ENCODE measurements at places on chromosomes 5 and 9.

DNA sequence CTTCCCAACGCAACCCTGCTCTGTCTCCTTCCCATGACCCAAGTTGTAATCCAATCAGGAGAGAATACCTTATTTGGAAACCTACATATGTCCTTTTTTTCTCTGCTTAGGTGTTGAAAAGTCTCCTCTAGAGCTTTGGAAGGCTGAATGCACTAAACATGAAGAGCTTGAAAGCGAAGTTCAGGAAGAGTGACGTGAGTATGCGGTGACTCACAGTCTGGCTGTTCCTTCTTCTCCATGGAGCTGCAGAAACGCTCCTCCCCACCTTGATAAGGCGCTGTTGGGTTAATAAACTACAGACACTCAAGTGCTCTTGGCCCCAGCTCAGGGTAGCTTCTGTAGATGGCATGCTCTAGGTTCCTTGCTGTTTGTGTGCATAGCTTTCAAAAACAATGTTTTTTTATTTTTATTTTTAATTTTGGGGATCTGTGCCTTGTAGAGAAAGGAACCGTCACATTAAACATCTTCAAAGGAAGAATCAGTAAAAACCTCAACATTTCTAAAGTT is 30.7 kb downstream of the RAI14 start:
- DNase-seq: no peak

GRCh38 chr5:13412040-13412595 is 532.4 kb downstream of the DNAH5 start:
- no peak for DNase-seq

DNA sequence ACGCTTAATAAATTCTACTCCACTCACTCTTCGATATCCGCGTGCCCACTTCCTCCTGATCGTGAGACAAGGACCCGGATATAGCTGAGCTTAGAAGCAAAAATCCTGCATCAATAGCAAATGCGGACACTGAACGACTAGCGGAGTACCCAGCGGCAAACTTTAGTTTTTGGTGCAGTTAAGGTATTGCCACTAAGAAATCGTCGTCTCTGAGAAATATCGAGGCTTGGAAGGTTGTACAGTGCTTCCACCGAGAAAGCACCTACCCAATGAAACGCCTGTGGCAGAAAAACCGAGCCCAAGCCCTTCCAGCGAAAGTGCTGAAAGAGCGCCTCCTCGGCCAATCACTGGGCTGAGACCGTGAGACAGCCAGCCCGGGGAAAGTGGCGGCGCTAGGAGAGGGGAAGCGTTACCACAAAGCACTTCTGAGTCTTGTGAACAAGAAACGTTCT is 32.2 kb downstream of the ANXA2R start:
- peak; percentile 48 for DNase-seq

GRCh38 chr5:113273948-113274347 is 160.8 kb downstream of the TSSK1B start:
- no peak for DNase-seq

- no peak for DNase-seq
Measured at GRCh38 chr5:80781356-80781755, 126.6 kb upstream of the DHFR start.

DNA sequence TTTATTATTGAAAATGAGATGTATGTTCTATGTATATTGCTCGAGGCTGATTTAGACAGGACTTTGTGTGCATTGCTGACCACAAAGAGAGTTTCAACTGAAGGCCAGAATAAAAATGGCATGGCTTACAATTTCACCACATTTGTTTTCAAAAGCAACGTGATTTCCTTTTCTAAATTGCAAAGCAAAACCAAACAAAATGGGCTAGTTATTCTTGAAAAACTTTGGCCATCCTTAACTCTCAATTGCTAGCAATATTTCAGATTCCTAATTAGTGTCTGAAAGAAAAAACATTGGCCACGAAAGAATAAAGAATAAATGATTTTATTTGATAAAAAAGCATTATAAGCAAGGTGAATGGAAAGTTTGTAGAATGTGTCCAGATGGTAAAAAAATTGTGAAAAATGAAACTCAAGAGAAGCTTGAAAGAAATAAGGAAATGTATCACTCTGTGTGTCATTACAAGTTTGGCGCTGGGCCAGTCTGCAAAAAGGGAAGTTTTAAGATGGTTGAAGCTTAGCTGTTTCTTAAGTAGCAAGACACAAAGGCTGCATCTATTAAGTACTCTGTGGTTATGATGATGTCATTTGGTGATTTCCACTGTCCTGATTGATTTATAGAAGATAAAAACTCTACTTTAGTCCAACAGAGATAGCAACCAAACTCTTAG is 89.2 kb upstream of the PRLR start:
- DNase-seq: no peak

- DNase-seq: no peak
Measured at GRCh38 chr5:93407454-93407853, 173.6 kb downstream of the NR2F1-AS1 start.

DNA sequence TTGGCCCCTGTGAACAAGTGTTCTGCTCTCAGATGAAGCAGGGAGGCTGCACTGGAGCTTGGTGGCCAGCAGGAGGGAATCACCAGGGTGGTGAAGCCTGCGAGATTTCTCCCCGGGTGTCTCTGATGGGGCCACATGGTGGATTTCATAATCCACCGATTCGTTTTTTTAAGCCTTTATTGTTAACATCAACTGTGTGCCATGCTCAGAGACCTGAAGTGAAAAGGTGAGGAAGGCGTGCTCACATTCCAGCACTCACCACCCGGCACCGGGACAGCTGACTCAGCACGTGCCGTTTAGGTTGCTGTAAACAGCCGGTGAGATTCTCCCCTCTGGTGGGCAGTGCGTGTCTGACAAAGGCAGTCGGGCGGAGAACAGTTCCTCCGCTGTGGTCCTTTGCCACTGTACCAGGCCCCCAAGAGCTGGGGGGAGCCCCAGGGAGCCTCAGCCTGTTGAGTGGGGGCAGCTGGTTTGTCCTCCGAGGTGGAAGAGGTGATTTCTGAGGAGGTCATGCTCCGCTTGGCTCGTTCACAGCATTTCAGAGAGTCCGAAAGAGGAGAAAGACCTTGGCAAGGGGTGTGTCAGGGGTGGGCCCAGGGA is 12.7 kb upstream of the AHRR start:
- DNase-seq: no peak

DNA sequence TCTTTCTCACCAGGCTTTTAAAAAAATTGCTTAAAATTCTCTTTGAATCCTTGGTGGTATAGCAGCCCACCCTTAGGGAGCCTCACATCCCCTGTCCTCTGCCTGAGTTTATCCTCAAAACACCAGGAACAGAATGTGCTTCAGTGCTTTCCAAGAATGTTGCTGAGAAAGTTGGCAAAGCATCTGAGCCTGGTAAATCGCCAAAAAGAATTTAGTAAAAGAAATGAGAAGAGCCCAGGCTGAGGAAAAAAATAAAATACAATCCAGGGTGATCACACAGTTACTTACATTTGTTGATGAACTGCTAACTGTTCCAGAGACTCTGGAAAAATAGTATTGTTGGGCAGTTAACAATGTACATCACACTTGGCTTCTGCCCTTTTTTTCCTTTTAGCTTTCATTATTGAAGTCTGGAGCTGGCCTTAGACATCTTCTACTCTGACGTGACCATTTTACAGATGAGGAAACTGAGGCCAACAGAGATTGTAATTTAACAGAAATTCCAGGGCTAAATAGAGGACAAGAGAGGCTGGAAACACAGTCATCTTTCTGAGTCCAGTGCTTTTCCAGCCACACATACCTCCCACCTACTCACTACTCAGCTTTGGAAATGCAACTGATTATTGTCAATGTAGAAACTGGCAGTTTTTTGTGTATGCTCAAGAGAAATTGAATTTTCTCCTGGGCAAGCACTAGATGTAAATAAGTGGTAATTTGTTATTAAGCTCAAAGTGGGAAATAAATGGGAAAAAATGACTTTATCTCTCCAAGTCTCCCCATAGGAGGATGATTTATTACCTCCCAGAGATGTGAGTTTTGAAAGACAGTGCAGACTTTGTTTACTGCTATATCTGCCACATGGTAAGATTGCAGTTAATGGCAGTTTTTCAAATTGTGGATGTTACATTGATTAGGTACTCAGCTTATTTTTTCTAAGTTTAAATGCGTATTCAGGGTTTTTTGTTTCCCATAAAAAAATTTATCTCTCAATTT is 86.7 kb upstream of the ALDH1A1 start:
- DNase-seq: no peak

GRCh38 chr9:105881654-105882349 is 187.5 kb downstream of the TMEM38B start:
- DNase-seq: peak; percentile 23

GRCh38 chr5:1171340-1171941 is 30.0 kb upstream of the SLC6A19 start:
- DNase-seq: no peak

- no peak for DNase-seq
Measured at GRCh38 chr5:65262649-65263059, 219.1 kb downstream of the ADAMTS6 start.

DNA sequence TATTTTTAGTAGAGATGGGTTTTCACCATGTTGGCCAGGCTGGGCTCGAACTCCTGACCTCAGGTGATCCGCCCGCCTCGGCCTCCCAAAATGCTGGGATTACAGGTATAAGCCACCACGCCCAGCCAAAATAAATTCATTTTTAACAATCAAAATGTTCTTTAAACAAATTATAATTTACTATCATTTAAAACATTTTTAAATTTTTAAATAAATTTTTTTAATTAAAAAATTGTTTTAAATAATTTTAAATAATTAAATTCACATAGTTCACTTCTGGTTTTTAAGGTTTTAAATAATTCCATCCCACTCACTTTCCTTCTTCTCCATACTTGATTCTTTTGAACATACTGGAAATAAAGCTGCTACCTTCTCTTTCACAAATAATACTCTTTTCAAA is 15.0 kb upstream of the TTC33 start:
- DNase-seq: no peak

- DNase-seq: no peak
Measured at GRCh38 chr9:97842960-97843359, 10.1 kb upstream of the FOXE1 start.

GRCh38 chr5:166369807-166370206 is 1921.6 kb upstream of the WWC1 start:
- no peak for DNase-seq

GRCh38 chr9:70539001-70539400 is 124.5 kb upstream of the KLF9 start:
- no peak for DNase-seq

DNA sequence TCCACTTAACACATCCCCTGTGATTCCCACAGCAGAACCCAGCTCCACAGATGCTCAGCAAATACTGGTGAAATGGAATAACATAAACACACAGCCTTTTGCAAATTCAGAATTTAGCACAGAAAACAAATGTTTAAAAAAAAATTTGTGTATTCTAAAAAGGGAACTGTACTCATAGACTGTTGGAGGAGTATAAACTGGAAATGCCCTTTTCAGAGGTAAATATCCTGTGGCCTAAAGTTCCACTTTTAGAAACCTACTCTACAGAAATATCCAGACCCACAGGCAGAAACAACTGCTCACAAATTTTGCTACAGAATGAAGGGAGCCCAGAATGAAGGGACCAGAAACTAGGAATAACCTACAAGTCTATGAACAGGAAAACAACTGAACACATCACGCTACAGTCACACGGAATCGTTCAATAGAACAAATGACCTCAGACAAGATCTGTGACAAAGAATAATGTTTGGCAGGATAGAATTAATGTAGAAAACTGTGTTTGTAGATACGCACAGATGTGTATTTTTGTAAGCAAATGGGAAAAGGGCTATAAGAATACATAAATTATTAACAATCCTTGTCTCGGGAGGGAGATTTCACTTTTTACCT is 78.5 kb downstream of the SHB start:
- DNase-seq: no peak

GRCh38 chr5:126972062-126972895 is 58.1 kb downstream of the MARCHF3 start:
- DNase-seq: no peak

- DNase-seq: no peak
Measured at GRCh38 chr9:33309903-33310302, 19.6 kb downstream of the NFX1 start.

DNA sequence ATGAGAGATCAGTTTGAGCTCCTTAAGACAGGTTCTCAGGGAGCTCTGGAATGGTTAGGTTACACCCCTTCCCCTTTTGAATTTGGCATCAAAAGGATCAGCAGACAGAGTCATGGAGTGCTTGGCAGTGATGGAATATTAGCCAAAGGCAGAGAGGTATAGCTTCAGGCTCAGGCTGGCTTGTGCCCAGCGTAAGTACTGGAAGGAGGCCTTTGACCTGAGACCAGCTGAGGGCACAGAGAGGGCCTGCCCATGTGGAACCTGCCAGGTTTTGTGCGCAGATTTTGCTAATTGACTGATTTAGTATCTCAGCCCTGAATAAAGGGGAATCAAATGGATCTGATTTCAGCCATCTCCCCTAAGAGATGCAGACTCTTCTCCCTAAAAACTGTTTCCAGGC is 81.5 kb downstream of the RGS3 start:
- DNase-seq: no peak

DNA sequence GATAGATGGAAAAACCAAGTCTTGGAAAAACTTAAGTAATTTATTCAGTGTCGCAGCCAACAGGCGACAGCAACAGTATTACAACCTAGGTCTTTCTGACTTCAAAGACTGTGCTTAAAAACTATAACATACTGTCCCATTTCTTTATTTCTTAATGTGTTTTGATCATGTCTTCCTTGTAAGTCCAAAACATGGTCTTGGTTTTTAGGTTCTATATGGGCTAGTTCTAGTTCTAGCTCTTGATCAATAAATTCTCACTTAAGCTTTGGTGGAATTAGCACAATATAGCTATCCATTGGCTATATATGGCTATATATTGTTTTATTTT is 69.9 kb downstream of the IQGAP2 start:
- no peak for DNase-seq

- DNase-seq: no peak
Measured at GRCh38 chr5:107425541-107426031, 245.2 kb downstream of the EFNA5 start.

DNA sequence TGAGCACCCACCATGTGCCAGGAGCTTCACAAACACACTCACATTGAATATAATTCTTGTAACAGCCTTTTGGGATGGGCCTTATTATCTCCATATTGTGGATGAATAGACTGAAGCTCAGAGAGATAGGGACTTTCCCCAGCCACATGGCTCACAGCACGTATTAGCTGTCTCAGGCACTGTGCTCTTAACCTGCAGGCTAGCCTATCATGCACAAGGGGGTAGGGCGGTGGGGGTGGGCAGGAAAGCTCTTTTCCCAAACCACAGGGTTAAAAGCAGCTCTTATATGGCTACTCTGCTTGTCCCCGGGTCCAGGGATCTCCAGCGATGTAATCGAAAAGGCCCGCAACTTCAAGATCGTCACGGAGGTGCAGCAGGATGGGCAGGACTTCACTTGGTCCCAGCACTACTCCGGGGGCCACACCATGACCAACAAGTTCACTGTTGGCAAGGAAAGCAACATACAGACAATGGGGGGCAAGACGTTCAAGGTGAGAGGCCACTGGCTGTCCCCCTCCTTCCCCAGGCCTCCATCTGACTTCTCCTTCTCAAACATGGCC is 2.6 kb downstream of the FABP6 start:
- no peak for DNase-seq
